ENCODE measurements at places on chromosomes 13 and 19. TPM values are rescaled to one million over a fixed set of nuclear protein-coding genes. Genes with fewer than 3 reads are reported as not detected.

DNA sequence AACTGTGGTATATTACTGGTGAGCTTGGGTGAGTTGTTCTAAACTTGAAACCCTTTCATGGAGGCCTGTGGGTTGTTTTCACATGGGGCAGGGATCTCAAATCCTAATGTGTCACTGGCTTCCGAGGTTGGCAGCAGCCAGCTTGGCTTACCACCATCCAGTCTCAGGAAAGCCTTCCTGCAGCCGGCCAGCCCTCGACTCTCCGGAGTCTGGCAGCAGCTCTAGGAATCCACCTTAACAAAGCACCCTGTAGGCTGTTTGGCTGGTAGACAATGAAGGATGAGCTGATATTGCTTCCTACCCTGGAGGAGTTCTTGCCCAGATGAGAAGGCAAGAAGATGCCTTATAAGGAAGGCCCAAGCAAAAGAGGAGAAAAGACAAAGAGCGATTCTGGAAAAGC, 188.3 kb downstream of the KLF12 start:
- DNase-seq = no peak

DNA sequence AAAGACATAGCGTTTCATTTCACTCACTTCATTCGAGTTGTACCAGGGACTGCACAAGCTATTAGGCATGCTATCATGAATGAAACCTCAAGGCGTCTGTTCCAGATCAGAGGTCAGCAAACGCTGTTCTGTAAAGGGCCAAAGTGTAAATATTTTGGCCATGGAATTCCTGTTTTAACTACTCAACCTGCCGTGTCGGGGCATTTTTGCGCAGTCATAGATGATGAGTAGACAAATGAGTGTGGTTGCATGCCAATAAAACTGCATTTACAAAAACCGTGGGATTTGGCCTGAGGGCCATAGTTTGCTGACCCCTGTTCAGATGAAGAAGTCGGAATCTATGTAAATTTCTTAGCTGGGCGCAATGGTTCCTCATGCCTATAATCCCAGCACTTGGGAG, 6.5 kb downstream of the INSR start:
- no peak for DNase-seq

- no peak for DNase-seq
Measured at GRCh38 chr19:51135986-51136762, 5.9 kb upstream of the SIGLEC7 start.

Gene PLVAP
- 1.4 TPM for total RNA-seq

Gene PRTN3
- total RNA-seq = not detected

Gene KLK4
- not detected for total RNA-seq

Gene JSRP1
- 0.30 TPM for total RNA-seq

All from hepatocyte (in vitro differentiated cells).